A375 (cell line): ENCODE measurements at places on chromosomes 4 and X. TPM values are rescaled to one million over a fixed set of nuclear protein-coding genes. Genes with fewer than 3 reads are reported as not detected.

Gene DRD5
- not detected in 2 replicates for total RNA-seq

Gene SMS
- total RNA-seq, result 234 and 259 TPM in 2 replicates

Gene EDA
- total RNA-seq, result 0.08 TPM in 1 of 2 replicates, not detected in the other

Gene PRKG2
- 0.56 and 0.64 TPM in 2 replicates for total RNA-seq

Gene ALPK1
- 8.6 and 9.8 TPM in 2 replicates for total RNA-seq

Gene FAM114A1
- total RNA-seq, result 37.8 and 42.3 TPM in 2 replicates

Gene DUSP9
- total RNA-seq, result 6.0 and 7.6 TPM in 2 replicates

Gene DACH2
- total RNA-seq, result not detected in 2 replicates

Gene PCDH18
- total RNA-seq, result 0.96 and 1.6 TPM in 2 replicates

Gene ZNF732
- total RNA-seq, result 0.30 and 0.48 TPM in 2 replicates

Gene DMP1
- not detected in 2 replicates for total RNA-seq

Gene RBM47
- 7.6 and 10.1 TPM in 2 replicates for total RNA-seq

Gene MXRA5
- not detected in 2 replicates for total RNA-seq
